T-helper 17 cell (primary cell): ENCODE measurements at places on chromosomes 7 and 10.

DNA sequence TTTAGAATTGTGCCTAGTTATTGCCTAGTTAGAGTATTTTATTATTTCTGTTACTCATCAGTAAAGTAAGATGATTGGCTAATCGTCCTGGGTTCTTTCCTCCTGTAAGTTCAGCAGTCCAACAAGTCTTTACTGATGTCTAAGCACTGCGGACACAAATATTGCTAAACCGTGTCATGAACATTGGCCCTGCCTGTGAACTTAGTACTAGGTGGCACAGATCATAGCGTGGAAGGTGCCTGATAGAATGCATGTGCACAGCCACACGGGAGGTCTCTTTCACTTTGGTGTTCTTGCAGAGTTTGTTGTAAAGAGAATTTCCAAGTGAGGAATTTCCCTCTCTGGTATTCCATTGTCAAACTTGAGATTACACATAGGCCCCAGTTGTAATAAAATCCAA lies 38.0 kb downstream of the RBM33 start:
- peak overlapping the region; percentile 56 for H3K27ac ChIP-seq
- no peak overlapping the region for H3K4me3 ChIP-seq
- H3K27me3 ChIP-seq, result no peaks in the 10 kb centered on the region
- H3K4me1 ChIP-seq, result peaks cover 40% of the 10 kb centered on the region
- DNase-seq, result no peak

GRCh38 chr10:71711052-71711623 lies 8.4 kb downstream of the C10orf105 start:
- no peak overlapping the region for H3K4me3 ChIP-seq
- H3K4me1 ChIP-seq, result peaks cover 60% of the 10 kb centered on the region

DNA sequence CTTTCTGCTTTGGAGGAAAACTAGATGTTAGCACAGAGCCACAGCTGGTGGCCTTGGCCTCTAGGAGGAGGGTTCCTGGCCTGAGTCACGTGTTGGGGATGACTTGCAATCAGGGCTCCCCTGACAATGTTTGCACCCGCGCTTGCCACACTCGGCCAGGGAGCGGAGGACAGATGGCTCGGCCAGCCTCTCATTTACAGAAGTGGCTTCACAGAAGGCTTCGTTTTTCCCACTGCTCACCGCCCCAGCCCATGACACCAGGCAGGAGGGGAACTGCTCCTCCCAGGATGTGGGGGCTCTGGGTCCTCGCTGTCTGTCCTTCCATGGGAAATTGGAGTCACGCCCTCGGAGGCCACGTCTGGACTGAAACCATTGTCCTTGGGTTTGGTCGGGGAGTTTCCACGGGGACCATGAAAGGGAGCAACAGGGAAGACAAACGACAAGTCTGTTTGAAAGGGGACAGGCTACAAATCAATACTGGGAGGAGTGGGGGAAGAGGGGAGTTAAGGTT lies 49.6 kb upstream of the UBE3C start:
- no peak overlapping the region for H3K4me3 ChIP-seq
- H3K27me3 ChIP-seq, result peaks cover 21% of the 10 kb centered on the region
- H3K27ac ChIP-seq, result no peak overlapping the region
- H3K36me3 ChIP-seq, result no peaks in the 10 kb centered on the region

- H3K4me1 ChIP-seq, result no peaks in the 10 kb centered on the region
- DNase-seq, result no peak
- no peaks in the 10 kb centered on the region for H3K27me3 ChIP-seq
- no peak overlapping the region for H3K4me3 ChIP-seq
- H3K27ac ChIP-seq, result no peak overlapping the region
- H3K36me3 ChIP-seq, result no peaks in the 10 kb centered on the region
Observed at GRCh38 chr7:7265081-7266075, 83.0 kb downstream of the C1GALT1 start.

GRCh38 chr7:83925860-83926259 lies 268.7 kb downstream of the SEMA3A start:
- no peak for DNase-seq
- H3K4me1 ChIP-seq, result no peaks in the 10 kb centered on the region
- H3K4me3 ChIP-seq, result no peak overlapping the region

- H3K4me3 ChIP-seq, result no peak overlapping the region
- no peak for DNase-seq
- no peaks in the 10 kb centered on the region for H3K36me3 ChIP-seq
Observed at GRCh38 chr7:120184866-120185265, 88.1 kb upstream of the KCND2 start.

- H3K36me3 ChIP-seq, result no peaks in the 10 kb centered on the region
- no peak overlapping the region for H3K27ac ChIP-seq
- H3K27me3 ChIP-seq, result no peaks in the 10 kb centered on the region
Observed at GRCh38 chr10:82543631-82544030, 668.6 kb downstream of the NRG3 start.

DNA sequence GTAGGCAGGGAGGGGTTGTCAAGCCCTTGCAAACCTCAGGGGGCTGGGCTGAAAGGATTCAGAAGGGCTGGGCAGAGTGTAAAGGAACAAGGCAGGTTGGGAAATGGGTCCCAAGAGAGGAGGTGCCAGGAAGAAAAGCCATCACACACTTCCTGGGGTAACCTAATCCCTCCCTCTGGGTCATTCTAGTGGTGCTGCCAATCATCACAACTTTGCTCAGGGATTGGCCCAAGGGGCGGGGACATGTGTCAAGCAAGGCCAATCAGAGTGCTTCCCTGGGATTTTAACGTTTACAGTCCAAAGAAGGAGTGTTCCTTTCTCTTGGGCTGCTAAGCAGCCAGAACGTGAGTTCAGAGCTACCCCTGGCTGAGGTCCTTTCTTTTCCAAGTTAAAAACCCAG lies 57.1 kb upstream of the NPTX2 start:
- no peaks in the 10 kb centered on the region for H3K4me1 ChIP-seq
- peaks cover 2% of the 10 kb centered on the region for H3K36me3 ChIP-seq
- DNase-seq, result no peak
- H3K4me3 ChIP-seq, result no peak overlapping the region
- no peaks in the 10 kb centered on the region for H3K27me3 ChIP-seq
- H3K27ac ChIP-seq, result no peak overlapping the region

DNA sequence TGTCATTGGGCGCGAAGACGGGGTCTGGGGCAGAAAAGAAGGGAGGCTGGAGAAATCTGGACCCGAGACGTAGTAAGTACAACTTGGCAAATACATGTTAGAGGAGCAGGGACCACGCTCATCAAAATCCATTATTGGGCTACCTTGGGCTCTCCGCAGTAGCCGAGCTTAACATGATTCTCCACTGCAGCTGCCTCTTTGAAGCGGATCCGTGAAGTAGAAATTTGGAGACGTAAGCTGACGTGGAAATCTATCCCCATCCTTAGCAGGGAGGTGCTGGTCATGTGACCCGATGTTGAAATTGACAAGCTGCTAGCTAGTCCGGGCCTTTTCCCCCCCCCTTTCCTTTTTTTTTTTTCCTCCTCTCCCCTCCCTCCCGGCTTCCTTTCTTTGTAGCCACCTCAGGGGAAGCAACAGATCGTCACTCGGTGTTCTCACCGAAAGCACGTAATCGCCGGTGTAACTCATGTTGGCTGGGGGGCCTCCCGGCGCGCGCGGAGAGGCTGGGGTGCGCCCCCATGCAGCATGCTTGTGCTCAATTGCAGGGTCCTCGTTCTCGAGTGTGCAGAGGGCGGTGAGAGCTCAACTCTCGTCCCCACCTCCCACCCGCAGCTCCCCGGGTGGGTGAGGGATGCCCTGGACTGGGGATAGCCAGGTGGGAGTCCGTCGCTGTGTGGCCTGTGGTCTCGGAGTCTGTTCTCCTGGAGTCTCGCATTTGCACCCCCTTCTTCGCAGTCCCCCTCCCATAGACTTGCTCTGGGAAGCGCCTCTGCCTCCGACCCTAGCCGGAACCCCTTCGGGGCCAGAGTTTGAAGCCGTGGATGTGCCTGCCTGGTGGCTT lies at the start of gene HOXA11:
TSS of gene HOXA11 (minus strand) at position 220 of the 841 bp plus-strand sequence. CDS start at position 132, 88 bp downstream.
- peaks cover 4% of the 10 kb centered on the region for H3K36me3 ChIP-seq
- H3K4me3 ChIP-seq, result peak within 1 kb of the TSS; percentile 85
- peaks cover 77% of the 10 kb centered on the region for H3K27me3 ChIP-seq
- H3K4me1 ChIP-seq, result peaks cover 32% of the 10 kb centered on the region

- H3K27ac ChIP-seq, result no peak overlapping the region
- H3K4me1 ChIP-seq, result peaks cover 9% of the 10 kb centered on the region
- H3K4me3 ChIP-seq, result no peak overlapping the region
- H3K27me3 ChIP-seq, result peaks cover 10% of the 10 kb centered on the region
- no peaks in the 10 kb centered on the region for H3K36me3 ChIP-seq
Observed at GRCh38 chr10:61289813-61290212, 163.4 kb downstream of the TMEM26 start.

GRCh38 chr7:44138698-44139097 lies 2.4 kb downstream of the MYL7 start:
- peaks cover 16% of the 10 kb centered on the region for H3K27me3 ChIP-seq
- H3K4me3 ChIP-seq, result no peak overlapping the region
- no peak for DNase-seq
- no peak overlapping the region for H3K27ac ChIP-seq
- no peaks in the 10 kb centered on the region for H3K36me3 ChIP-seq

DNA sequence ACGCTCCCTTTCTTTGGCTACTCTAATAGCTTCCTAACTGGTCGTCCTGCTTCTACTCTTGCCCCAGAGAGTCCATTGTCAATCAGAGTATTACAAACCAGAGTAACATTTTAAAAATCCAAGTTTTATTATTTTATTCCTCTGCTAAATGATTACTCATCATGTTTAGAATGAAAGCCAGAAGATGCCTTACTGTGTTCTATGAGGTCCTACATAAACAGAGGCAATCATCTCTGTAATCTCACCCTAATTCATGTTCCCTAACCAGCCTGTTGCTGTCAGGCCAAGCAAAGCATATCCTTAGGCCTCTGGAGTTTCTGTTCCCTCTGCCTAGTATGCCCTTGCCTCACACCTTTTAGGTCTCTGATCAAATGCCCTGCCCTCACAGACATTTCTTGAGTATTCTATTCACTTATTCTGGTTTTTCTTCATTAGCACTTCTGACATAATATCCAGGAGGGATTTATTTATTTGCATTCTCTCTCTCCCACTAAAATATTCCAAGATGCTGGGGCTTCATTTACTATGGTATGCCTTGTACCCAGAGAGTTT lies 497.5 kb downstream of the PHTF2 start:
- H3K27me3 ChIP-seq, result no peaks in the 10 kb centered on the region
- DNase-seq, result no peak
- no peak overlapping the region for H3K27ac ChIP-seq
- no peak overlapping the region for H3K4me3 ChIP-seq
- no peaks in the 10 kb centered on the region for H3K4me1 ChIP-seq

- peak overlapping the region; percentile 7 for H3K4me3 ChIP-seq
- peaks cover 39% of the 10 kb centered on the region for H3K4me1 ChIP-seq
- H3K36me3 ChIP-seq, result no peaks in the 10 kb centered on the region
- peak overlapping the region; percentile 97 for H3K27ac ChIP-seq
Observed at GRCh38 chr7:157299613-157300368, 37.0 kb upstream of the DNAJB6 start.

- H3K27me3 ChIP-seq, result no peaks in the 10 kb centered on the region
- H3K36me3 ChIP-seq, result no peaks in the 10 kb centered on the region
- peak overlapping the region; percentile 88 for H3K4me3 ChIP-seq
- H3K27ac ChIP-seq, result peak overlapping the region; percentile 76
- H3K4me1 ChIP-seq, result peaks cover 12% of the 10 kb centered on the region
Observed at GRCh38 chr7:114047889-114048288, 129.1 kb upstream of the PPP1R3A start.

DNA sequence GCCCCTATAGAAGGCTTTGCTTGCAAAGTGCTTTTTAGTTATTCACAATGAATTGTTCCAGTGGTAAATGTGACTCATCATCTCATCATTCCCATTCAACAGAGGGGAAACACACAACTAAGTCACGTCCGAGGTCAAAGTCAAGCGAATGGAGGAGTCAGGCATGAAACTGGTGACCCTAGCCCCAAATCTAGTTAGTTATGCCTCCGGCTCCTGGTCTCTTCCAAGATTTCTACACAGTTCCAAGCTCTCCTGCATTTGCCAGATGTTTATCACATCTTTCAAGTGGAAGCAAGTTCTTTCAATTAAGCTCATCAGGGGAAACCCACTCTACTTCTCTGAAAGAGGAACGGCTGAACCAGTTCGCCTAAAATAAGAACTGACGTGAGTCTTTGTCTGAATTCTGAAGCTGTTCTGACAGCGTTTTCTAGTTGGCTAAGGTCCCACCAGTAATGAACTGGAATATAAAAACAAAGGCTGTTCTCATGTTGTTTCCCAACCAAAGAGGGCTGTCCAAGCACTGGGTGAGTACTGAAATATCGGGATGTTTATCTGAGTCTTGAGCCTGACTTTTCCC lies 140.9 kb upstream of the NRBF2 start:
- peaks cover 41% of the 10 kb centered on the region for H3K27me3 ChIP-seq
- no peaks in the 10 kb centered on the region for H3K36me3 ChIP-seq
- no peak overlapping the region for H3K4me3 ChIP-seq
- H3K27ac ChIP-seq, result no peak overlapping the region
- no peak for DNase-seq
